ENCODE measurements at places on chromosomes 7 and 10. TPM values are rescaled to one million over a fixed set of nuclear protein-coding genes. Genes with fewer than 3 reads are reported as not detected.

AGFG2 gene
- 28.5 TPM for total RNA-seq

POLR1F gene
- 20.2 TPM for total RNA-seq

ELN gene
- total RNA-seq, result 6.2 TPM

GPR141 gene
- total RNA-seq, result 0.13 TPM

DNA sequence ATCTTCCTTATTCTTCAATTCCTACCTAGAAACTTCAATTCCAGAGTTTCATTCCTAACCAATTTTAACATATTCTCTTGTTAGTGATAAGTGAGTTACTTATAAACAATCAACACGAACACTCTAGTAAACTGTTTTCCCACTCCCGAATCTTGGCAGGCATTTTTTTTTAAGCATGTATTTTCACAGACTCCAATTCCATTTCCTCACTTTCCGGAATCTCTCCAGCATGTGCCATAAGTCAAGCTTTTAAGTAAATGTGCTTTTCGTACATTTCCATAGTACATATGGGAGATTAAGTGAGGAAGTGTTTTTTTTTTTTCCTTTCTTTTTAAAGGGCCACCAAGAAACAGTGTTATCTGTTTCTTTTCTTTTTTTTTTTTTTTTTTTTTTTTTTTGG lies 89.1 kb downstream of the FGFR2 start:
- no peak for DNase-seq

DNA sequence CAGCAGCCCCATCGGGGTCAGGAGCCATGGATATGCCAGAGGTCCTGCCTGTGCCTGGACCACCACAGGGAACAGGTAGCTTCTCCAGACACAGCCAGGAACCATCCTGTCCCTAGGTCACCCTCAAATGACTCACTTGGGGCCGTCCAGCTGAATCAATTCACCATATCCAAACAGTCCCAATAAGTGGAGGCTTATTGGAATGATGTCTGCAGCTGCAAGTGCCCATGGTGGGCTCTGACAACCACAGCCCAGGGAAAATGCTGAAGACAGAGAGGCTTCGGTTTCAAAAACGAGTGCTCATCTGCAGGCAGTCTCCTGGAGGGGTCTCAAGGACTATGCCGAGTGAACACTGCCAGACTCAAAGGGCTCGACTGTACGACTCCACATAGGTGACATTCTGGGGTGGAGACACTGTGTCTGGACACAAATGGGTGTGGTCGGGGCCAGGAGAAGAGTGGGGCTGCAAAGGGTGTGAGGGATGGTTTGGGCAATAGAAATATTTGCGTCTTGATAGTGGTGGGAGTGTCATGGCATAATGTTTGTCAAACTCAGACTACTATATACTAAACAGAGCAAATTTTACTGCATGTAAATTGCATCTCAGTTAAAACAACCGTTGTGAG lies 204.8 kb downstream of the TNS3 start:
- DNase-seq, result no peak

DNA sequence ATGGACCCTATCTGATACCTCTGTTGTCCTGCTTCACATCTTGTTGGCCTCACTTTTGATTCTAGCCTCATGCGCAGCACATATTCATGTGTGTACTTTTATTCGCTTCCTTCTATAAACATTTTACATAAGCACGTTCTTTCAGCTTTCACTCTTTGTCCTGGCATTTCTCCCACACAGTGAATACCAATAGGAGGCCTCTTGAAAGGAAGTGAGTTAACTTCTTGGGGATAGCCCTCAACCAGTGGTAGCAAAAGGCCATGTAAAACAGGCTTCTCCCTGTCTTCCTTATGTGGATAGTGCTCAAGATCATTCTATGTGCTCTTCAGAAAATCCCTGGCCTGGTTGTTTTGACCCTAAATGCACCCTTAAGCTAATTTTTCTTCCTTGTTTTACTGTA lies 633.9 kb upstream of the MBL2 start:
- no peak for DNase-seq

- DNase-seq, result peak; percentile 33
Observed at GRCh38 chr7:38327637-38328036, 54.2 kb upstream of the TARP start.

DNA sequence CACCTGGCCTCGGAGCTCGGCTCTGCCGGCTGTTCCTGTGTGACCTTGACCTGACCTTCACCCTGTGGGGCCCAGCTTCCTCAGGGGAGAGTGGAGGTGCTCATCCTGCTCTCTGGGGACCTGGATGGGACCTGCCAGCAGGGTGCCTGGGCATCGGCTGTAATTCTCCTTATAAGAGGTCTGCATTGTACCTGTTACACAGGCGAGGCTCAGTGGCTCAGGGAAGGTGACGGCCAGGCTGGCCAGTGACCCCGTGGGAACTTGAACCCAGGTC lies 29.0 kb downstream of the RET start:
- DNase-seq, result no peak

DNA sequence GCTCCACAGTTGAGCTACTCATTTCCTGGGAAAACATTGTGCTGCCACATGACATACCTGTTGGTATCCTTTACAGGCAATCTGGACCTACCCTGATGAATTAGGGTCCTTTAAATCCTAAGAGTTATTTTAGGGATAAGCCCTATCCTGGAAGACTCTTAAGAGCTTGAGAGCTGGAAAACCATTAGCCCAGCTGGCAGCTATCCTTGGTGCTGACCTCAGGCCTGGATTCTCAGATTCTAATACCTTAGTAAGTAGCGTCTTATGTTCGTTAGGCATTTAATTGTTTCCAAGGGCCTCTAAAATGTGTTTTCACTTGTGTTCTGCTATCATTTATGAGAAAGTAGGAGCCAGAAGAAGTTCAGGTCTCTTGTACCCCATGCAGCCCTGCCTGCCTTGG lies 93.0 kb upstream of the SORCS3 start:
- no peak for DNase-seq

DNA sequence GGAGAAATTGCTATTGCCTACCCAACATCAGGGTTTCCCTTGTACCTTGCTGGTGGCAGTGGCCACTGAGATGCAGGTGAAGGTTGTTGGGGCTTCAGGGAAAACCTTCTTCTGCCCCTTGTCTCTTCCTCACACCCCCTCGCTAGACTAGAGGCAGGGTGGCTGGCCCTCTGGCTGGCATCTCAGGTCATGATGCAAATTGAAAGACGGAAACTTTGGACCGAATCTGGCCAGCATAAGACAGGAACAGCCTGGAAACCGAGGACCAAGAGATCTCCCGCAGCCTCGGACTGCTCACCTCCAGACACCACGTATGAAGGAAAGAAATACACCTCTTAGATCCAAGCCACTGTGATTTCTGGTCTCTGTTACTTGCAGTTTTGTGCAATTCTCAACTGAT lies 2.9 kb downstream of the SVOPL start:
- DNase-seq, result no peak

- DNase-seq, result peak; percentile 70
Observed at GRCh38 chr7:11212080-11212711, 238.5 kb downstream of the PHF14 start.

GRCh38 chr7:112501801-112502503 lies 21.2 kb downstream of the LSMEM1 start:
- no peak for DNase-seq

Measured in dermis microvascular lymphatic vessel endothelial cell (primary cell).